Stimulated activated CD8-positive, alpha-beta memory T cell treated with anti-CD3 and anti-CD28 coated beads, Interleukin-4, amount 100 ng/mL, for 24 hours (primary cell): ENCODE measurements at places on chromosomes 2 and 18.

DNA sequence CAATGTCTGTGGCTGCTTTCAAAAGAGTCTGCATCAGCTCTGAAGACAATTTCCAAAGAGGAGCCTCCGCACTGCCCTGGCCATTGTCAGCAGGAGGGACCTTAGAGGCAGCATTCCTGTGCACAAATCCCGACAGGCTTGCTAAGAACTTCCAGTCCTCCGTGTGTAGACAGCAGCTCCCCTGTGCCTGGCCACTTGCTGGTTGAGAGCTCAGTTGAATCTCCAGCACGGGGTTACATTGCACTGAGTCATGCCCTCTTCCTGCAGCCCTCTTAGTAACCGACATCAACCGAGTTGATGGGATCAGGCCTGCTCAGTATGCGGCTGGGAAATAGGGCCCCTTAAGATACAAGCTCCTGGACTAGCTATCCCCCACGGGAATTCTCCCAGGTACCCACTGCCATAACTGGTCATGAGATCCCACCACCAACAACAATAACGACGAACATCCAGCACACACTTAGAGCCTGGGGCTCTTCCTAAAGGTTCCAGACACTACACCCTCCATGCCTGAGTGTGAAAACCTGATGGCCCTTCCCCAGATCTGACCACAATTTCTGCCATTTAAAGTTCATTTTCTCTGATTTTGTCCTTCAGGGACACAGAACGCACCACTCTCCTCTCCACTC lies 12.0 kb downstream of the ATP6V1B1 start:
- no peak for DNase-seq

DNA sequence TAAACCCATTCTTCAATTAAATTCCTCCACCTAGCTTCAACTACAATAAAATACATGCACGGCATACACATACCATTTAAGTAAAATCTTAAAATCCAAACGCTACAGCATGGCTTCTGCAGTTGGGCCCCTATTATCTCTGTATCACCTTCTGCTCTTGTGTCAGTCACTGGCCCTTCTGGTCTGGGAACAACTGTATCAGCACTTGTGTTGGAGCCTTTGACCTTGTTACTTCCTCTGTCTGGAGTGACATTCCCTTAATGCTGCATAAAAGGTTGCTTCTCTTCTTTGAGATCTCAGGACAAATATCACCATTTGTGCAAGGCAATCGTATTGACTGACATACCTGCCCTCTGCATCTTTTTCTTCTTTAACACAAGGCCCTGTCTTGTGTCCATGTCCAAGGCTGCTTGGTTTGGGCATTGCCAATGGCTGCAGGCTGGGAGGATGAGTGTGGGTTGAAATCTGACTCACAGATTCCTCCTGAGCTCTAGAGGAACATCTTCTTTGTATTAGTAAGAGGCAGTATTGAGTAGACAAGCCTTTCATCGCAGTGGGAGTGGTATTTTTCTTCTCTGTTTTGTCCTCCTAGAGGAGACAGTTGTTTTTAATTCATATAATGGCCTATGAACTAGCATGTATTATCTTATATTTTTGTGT lies 267.8 kb upstream of the TRIB2 start:
- DNase-seq = no peak

GRCh38 chr2:172836347-172836821 lies 100.7 kb downstream of the RAPGEF4 start:
- DNase-seq = no peak

GRCh38 chr2:170771421-170771937 lies 1.3 kb downstream of the ERICH2 start:
- peak; percentile 0 for DNase-seq

- DNase-seq = no peak
Measured at GRCh38 chr2:142991295-142991694, 113.8 kb downstream of the KYNU start.

DNA sequence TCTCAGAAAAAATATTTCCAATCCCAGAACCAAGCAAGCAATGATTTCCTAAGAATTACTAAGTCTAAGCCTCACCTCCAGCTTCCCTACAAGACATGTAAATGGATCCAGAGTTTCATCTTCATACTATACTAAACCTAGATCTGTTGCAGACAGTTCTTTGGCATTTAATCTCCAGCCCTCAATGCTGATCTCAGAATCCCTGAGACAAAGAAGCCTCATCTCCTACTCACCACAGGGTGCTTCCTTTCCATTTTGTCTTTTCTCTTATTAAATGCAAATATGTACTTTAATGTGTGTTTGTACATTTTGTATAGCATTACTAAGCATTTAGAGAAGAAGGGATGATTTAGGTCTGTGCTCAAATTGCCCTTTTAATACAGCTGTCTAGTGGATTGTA lies 954.9 kb downstream of the TDRD15 start:
- DNase-seq = no peak

DNA sequence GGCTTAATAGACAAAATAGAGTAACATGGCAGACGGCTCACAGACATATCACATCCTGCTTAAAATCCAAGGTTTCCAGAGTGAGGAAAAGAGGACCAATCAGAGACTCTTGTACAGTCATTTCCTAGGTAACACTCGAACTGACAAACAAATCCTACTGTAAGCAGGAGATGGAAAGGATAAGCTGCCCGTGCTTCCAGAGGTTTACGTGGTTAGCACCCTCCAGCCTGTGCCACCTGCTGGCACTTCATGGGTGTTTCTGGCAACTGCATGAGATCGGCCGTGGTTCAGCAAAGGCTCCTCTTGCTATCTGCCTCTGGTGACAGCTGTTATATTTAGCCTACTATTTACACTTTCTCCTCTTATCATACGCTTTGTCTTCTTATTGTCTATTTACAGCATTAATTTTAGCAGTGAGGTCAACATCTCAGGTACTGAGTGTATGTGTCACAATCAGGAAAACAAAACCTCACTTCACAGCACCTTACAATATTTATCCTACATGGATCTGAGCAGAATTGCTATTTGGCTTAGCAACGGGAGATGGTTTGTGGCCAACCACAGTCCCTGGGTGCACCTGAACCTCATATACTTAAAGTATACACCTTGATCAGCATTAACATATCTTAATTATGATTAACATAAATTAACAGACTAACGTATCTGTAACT lies 226.9 kb downstream of the TMEM163 start:
- no peak for DNase-seq

GRCh38 chr18:26440644-26441043 lies 107.7 kb downstream of the KCTD1 start:
- no peak for DNase-seq

DNA sequence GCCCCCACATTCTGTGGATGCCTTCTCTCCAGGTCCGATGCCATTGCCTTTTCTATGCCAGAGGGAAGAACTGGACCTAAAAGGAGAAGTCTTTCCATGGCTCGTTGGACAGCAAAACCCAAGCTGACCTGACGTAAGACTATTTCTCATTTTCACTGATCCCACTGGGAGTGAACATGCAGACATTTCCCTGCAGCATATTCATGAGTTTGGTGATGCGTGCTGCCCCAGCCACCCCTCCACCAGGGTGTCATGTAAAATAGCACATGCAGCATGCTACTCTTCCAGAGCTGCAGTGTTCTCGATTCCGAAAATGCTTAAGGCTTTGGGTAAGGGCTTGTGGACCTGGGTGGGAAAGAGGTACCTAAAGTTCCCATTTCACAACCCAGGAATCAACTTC lies 221.2 kb downstream of the UXS1 start:
- no peak for DNase-seq

DNA sequence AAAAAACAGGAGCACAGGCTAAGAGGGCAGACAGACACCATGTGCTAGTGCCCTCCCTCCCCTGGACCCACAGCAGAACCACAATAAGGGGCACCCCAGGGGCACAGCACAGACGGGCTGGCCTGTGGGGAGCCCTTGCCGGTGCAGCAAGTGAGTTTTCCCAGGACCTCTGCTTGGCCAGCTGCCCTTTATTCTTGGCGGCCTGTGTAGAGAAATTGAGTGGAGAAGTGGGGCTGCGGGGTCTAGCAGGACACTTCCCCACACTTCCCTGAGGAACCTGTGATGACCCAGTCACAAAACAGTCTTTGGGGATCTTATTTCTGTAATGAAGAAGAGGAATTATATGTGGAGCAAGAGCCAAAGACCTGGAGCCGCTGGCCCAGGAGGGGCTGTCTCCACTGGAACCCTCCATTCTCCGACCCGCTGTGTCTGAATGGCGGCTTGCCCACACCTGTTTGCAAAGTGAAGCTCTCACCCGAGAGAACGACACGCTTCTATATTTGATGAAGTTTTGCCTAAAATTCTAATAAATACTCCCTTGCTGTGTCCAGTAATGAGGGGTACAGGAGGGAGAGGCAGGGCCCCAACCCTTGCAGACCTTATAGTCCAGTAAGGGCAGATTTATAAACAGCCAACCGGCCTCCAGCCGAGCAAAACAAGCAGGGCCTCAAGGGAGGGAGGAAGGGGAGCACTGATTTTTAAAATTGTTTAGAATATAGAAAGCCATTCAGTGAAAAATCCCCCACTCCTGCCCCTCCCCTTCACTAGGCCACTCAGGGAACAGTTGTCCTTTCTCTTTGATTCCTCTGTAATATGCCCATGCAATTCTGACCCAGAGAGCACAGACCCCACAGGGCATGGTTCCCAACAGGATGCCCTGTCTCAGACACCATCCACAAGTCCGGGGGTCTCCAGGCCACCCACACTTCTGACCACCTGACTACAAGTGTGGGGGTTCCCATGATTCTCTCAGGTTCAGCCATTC lies 44.7 kb upstream of the SNED1 start:
- DNase-seq = no peak
